ENCODE measurements at places on chromosomes 16 and 17. TPM values are rescaled to one million over a fixed set of nuclear protein-coding genes. Genes with fewer than 3 reads are reported as not detected.

HSD17B2 gene
- not detected for total RNA-seq

CDH5 gene
- total RNA-seq: 97.5 TPM

CA5A gene
- not detected for total RNA-seq

DNA sequence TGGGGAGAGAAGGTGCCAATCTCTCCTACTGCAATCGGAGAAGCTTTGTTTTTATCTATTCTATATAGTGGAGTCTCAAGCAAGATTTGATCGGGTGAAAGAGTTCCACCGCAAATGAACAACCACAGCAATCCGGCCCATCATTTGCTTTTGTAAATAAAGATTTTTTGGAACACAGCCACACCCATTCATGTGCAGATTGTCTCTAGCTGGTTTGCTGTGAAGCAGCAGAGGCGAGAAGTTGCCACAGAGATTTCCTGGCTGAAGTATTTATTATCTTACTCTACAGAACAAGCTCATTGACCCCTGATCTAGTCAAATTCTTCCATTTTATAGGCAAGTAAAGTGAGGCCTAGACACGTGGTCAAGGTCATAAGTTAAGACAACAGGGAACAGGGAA lies 195.5 kb upstream of the TNRC6C start:
- no peak for DNase-seq

DNA sequence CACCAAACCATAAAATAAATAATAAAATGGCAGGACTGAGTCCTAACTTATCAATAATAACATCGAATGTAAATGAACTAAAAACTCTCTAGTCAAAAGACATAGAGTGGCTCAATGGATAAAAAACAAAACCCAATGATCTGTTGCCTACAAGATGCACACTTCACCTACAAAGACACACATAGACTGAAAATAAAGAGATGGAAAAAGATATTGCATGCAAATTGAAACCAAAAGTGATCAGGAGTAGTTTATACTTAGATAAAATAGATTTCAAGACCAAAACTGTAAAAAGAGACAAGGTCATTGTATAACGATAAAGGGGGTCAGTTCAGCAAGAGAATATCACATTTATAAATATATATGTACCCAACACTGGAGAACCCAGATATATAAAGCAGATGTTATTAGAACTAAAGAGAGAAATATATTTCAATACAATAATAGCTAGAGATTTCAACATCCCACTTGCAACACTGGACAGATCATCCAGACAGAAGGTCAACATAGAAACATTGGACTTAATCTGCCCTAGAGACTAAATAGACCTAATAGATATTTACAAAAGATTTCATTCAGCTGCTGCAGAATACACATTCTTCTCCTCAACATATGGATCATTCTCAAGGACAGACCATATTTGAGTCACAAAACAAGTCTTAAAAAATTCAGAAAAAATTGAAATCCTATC lies 29.8 kb downstream of the SLC47A2 start:
- no peak for DNase-seq

ANKFN1 gene
- 0.26 TPM for total RNA-seq

- no peak for DNase-seq
Measured at GRCh38 chr16:29806099-29806579, at the start of gene MAZ. TSS of gene MAZ (plus strand) at chr16:29806529. CDS start at chr16:29806702, 173 bp downstream.

GPR179 gene
- total RNA-seq: not detected

- no peak for DNase-seq
Measured at GRCh38 chr17:17435323-17435722, 41.5 kb upstream of the MED9 start.

- DNase-seq: peak; percentile 83
Measured at GRCh38 chr17:17300624-17301568, 2.3 kb upstream of the NT5M start.

- no peak for DNase-seq
Measured at GRCh38 chr16:66508248-66508913, 41.5 kb downstream of the TK2 start.

GRCh38 chr16:1049113-1049975 lies 23.2 kb upstream of the SSTR5 start:
- DNase-seq: no peak

NAA38 gene
- 44.1 TPM for total RNA-seq

CPNE7 gene
- total RNA-seq: 0.13 TPM

GRCh38 chr17:47117386-47117785 lies 71.7 kb downstream of the CDC27 start:
- no peak for DNase-seq

HS3ST2 gene
- total RNA-seq: 16.3 TPM
